ENCODE measurements at places on chromosomes 6 and 20.

DNA sequence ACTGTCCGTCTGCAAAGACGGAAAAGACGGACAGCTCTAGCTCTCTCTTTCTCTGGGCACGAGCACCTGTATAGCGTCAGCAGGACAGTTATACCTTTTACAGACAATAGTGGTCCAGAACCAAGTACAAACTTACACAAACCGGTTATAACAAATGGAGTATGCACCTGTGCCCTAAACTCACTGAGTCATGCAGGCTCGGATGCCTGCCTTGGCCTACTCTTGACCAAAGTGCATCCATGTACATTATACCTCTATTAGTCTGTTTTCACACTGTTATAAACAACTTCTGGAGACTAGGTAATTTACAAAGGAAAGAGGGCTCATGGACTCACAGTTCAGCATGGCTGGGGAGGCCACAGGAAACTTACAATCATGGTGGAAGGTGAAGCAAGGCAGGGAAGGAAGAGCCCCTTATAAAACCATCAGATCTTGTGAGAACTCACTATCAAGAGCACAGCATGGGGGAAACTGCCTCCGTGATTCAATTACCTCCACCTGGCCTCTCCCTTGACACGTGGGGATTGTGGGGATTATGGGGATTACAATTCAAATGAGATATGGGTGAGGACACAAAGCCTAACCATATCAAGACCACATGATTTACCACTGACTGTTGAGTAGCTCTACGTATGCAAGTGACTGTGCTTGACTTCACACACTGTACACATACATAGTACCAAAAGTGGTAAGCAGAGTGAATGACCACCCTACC is 23.1 kb downstream of the MAN1A1 start:
- no peak for DNase-seq

GRCh38 chr6:108742041-108742440 is 106.2 kb upstream of the ARMC2 start:
- DNase-seq = no peak

- no peak for DNase-seq
Observed at GRCh38 chr6:157527471-157527907, 146.5 kb downstream of the ZDHHC14 start.

GRCh38 chr6:121967631-121968030 is 431.8 kb upstream of the HSF2 start:
- DNase-seq = no peak

GRCh38 chr6:13810688-13811446 is 3.5 kb downstream of the MCUR1 start:
- no peak for DNase-seq

- peak; percentile 89 for DNase-seq
Observed at GRCh38 chr6:116680880-116681672, at the start of gene KPNA5. Gene KPNA5 (plus strand): TSS chr6:116681211. CDS start chr6:116681335, 124 bp downstream.

GRCh38 chr6:250676-251075 is 41.6 kb upstream of the DUSP22 start:
- DNase-seq = no peak

DNA sequence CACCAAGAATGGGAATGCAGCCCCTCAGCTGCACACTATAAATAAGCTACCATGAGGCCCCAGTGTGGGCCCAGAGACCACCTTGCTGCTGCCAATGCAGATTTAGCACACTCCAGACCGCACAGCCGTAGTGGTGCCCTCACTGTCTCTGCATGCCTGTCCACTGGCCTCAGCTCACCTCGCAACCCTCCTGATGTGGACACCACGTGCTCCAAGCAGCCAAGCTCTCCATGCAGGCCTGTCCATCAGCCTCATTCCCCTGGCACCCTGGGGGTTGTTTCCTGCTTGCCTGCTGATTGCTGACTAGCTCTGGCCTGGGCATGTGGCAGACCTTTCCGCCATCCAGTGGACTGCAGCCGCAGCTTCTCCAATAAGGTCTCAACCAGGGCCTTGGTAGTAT is 36.2 kb downstream of the ZBTB9 start:
- DNase-seq = no peak

DNA sequence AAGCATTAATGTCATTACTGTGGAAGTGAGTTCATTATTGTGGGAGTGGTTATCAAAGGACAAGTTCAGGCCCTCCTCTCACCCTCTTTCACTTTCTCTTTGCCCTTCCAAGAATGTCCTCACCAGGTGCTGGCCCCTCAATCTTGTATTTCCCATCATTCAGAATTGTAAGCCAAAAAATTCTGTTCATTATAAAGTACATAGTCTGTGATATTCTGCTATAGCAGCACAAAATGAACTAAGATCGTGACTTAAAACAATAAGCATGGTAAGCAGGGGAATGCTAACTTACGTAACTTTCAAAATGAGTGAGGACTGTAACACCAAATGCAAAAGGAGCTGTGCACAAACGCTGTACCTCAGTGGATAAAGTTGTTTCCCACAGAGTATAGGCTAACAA is 515.7 kb upstream of the BTBD3 start:
- no peak for DNase-seq

DNA sequence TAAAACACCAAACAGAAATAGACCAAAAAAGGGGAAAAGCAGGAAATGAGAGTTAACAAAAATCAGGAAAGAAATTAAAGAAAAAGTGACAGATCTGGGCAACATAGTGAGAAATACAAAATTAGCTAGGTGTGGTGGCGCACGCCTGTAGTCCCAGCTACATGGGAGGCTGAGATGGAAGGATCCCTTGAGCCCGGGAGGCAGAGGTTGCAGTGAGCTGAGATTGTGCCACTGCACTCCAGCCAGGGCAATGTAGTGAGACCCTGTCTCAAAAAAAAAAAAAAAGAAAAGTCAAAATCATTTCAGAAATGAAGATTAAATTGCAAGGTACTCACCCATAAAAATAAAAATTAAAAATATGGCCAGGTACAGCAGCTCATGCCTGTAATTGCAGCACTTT is 13.0 kb upstream of the GRM4 start:
- no peak for DNase-seq

DNA sequence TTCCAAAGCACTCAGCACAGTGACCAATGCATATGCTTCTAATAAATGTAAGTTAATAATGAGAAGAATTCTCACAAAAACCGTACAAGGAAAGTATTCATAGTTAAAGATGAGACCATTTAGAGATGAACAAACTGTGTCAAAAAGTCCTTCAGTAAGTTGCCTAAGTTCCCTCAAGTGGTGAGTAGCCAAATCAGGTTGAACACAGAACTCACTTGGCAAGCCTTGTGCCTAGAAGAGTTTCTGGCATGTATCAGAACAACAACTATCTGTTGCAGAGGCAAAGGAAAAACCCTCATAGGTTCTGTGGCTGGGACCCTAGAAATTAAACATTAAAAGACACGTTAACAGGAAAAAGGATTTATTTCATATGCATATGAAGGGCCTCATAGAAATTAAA is 129.6 kb upstream of the DOK5 start:
- DNase-seq = no peak

DNA sequence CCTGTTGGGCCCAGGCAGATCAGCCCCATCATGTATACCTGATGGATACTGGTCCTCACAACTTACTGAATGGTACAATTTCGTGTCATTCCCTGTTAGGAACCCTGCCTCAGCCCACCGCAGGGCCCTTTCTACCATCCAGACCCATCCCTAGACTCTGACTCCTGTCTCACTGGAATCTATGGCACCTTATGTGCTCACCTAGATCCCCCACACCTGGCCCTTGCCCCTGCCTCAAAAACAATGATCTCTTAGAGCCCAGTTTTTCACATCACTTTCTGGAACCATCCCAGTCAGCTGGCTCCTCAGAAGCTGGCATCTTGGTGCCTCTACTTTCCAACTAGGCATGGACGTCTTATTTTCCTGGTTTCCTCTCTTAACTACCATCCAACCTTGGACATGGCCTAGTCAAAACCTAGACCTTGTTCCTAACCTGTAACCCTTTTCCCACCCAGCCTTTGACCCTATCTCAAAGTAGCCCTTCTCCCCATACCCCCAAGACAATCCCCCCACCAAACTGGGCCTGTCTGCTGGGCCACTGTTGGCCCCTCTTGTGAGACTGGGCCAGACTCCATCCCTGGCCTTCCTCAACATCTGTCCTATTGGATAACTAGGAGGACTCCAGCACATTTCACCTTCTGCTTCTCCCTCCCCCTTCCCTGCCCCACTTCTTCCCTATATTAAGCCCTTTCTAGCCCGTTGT is 981 bp downstream of the HM13 start:
- no peak for DNase-seq

DNA sequence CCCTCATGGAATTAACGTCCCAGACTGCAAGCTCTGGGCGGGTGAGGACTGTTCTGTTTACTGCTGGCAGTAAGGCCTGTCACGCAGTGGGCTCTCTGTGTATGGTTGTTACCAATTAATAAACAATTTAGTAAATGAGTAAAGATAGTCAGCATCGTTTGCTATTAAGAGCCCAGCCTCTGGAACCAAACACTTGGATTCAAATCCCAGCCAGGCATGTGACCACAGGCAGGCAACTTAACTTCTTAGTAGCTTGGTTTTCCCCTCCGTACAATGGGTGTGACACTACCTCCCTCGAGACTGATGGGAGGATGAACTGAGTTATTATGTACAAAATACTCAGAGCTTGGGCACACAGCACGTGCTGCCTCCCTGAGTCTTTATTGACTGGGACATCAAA is 137.7 kb upstream of the ARMC2 start:
- no peak for DNase-seq

- no peak for DNase-seq
Observed at GRCh38 chr20:62243906-62244515, 5.7 kb downstream of the OSBPL2 start.

DNA sequence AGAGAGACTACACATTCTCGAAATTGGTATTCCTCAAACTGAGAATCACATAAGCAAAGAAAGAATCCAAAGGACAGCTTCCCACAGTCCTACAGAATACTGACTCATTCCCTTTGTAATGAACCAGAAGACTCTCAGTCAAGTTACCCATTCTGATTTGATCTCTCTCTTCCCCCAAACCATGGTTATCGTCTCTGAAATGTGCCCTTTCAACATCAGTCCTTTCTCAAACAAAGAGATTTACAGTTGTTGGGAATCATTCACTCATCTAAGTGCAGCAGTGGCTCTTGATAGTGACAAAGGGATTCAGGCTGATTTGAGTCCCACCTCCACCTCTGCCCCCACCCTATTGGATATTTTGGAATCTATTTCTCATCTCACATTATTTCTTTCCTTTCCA is 15.0 kb upstream of the RSPO3 start:
- DNase-seq = no peak

DNA sequence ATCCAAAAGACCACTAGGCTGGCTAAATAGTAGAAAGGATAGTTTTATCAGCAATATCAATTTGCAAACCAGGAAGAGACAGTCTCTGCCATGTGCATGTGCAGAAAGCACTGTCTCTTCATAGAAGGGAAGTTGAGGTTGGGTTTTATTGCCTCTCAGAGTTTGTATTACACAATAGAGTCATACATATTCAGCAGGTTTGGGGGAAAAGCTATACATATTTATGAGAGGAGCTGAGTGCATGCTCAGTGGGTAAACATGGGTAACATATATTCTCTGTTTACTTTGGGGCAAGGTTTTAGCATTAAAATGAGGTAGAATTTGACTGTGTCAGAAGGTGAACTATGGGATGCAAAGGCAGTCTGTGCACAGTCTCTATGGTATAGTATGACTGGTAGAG is 14.9 kb downstream of the TMEM170B start:
- DNase-seq = no peak

DNA sequence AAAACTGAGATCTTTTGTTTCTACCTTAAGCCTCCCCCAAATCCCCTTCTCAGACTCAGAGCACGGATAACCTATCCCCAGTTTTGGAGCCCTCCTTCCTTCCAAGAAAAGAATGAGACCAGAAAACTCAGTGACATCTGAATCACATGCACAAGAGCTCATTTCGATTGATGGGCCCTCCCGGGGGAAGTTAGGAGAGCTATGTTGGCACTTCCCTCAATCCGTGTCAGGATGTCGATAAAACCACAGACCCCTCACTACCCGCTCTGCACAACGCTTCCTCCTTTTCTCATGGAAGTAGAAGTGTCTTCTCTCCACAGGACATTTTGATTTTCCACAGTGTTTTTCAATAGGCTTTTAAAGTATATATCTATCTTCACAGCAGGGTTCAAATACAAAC is 332.4 kb downstream of the HACE1 start:
- DNase-seq = no peak

- DNase-seq = no peak
Observed at GRCh38 chr6:23180504-23181293, 611.3 kb downstream of the HDGFL1 start.

DNA sequence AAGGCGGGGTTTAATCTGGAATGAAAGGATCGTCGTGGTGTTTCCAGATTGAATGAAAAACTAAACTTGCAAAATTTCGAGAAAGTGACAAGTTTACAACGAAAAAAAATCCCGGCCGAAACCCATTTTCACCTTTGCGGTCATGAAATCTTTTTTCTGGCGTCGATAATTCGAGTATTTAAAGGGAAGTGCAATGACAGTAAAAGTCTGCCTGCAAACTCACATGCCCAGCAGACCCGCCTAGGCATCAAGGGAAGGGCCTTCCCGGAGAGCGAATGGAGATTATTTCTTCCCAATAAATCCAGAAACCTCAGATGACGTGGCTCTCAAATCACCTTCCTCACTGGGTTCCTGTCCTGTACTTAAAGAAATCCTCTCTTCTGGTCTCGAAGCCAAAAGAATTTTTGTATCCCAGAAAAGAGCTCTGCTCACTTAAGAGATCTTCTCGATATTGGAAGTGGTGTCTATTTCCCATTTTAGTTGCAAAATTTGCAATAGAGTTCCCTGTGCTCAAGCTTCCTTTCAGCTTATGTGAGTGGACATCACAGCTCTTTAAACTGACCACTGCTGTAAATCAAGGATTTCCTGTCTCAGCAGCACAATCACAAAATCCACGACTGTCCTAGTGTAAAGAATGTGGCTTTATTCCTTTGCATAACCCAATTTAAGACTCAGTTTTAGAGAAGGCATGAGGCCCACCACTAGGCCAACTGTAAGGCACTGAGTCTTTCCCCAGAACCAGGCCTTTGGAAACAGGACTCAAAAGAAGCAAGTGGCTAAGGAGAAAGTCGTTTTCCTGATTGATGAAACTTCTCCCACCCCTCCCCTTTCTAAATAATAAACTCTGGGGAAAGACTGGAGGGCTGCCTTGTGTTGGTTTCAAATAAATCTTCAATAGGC is 3.9 kb downstream of the OLIG3 start:
- no peak for DNase-seq

DNA sequence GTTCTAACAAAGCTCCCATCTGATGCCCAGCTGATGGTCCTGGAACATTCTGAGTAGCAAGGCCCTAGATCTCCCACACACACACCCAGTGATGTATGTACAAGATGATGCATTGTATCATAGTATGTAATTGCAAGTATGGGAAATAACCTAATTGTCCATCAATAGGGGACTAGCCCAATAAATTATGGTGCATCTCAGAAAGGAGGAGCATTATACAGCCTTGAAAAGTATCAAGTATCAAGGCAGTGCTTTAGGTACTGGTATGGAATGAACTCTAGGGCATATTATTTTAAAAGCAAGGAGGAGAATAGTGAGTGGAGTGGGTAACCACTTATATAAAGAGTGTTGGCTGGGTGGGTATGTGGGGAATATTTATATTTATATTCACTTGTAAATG is 24.8 kb upstream of the PREX1 start:
- no peak for DNase-seq

GRCh38 chr6:112667427-112667826 is 320.3 kb downstream of the RFPL4B start:
- DNase-seq = no peak

Measured in activated CD4-positive, alpha-beta T cell treated with anti-CD3 and anti-CD28 coated beads for 24 hours (primary cell).